Activated CD8-positive, alpha-beta memory T cell treated with anti-CD3 and anti-CD28 coated beads, Interleukin-2, amount 50 U/mL, for 48 hours (primary cell): ENCODE measurements at places on chromosomes 3 and 15.

GRCh38 chr3:72722930-72723726 is 125.1 kb downstream of the SHQ1 start:
- DNase-seq, result no peak

GRCh38 chr3:14154895-14155440 is 23.4 kb downstream of the XPC start:
- no peak for DNase-seq

GRCh38 chr15:35741881-35742280 is 195.9 kb upstream of the DPH6 start:
- DNase-seq, result no peak

DNA sequence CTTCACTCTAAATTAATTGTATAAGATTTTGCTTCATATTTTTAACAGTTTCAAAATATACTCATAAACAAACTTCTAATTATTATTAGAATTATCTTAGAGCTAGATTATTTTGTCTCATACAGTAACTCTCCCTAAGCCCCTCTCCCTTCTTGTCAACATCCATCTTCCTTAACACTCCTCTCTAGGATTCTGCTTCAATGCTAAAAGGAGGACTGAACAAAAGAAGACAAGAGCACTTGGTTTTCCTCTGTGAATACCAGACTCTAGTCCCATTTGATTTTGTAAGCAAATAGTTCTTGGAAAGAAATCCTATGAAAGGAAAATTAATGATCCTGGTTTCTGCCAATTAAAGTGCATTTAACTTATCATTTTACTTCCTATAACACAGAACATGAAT is 91.8 kb downstream of the KCNMB2 start:
- DNase-seq, result no peak

- peak; percentile 81 for DNase-seq
These were observed at the start of gene SHISA5 for GRCh38 chr3:48504051-48504946. SHISA5 (minus strand) TSS chr3:48504174; CDS start chr3:48504094, 80 bp downstream.

DNA sequence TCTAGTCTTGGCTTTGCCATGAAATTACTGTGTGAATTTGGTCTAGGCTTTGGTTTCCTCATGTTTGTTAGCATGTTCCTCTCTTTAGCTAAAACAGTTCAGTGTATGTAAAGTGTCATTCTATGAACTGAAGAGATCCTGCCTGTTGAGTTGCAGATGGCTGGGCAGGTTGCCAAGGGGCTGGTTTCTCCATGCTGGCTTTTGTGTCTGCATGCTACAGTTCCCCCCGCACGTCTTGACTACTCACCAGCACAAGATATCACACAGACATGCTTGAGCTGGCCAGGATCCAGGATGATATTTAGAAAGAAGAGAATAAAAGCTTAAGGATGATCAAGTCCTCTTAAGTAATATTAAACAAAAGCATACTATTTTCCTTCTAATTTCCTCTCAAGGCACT is 90.2 kb downstream of the CERS3 start:
- no peak for DNase-seq

GRCh38 chr3:48130321-48130904 is 57.8 kb downstream of the CDC25A start:
- DNase-seq, result no peak

DNA sequence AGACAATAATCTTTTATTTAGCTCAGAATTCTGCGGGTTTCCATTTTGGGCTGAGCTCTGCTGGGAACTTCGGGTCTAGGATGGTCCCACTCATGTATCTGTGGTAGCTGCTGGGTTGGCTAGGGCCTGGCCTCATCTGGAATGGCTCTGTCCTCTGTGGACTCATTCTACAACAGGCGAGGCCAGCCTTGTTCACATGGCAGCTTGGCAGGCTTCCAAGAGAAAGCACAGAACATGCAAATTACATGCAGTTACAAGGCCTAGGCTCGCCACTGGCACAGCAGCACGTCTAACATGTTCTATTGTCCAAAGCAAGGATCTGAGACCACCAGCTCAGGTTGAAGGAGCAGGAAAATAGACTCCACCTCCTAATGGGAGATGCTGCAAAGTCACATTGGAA is 431.4 kb downstream of the PDCD6IP start:
- DNase-seq, result no peak

- DNase-seq, result no peak
These were observed 32.3 kb downstream of the RFT1 start for GRCh38 chr3:53097887-53098286.

- DNase-seq, result no peak
These were observed 3.2 kb downstream of the TNNC1 start for GRCh38 chr3:52450489-52451236.

- DNase-seq, result no peak
These were observed 15.3 kb upstream of the ARL14 start for GRCh38 chr3:160661660-160662059.

GRCh38 chr3:122991236-122991985 is 36.2 kb downstream of the SEMA5B start:
- no peak for DNase-seq

DNA sequence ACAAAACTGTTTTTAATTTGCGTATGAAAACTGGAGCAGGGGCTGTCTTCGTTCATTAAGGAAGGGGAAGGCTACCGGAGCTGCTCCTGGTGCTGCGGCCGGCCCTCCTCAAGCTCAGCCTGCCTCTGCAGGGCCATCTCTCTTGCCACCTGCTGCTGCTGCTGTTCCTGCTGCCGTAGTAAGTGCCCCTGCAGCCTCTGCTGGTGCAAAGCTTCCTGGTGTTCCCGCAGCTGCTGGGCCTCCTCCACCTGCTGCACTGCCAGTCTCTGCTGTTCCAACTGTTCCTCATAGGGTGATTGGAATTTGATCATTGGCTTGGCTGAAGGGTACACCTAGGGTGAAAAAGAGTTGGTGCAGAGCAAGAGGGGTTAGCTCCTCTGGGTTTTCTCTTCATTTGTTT is 66.0 kb downstream of the GOLIM4 start:
- no peak for DNase-seq

DNA sequence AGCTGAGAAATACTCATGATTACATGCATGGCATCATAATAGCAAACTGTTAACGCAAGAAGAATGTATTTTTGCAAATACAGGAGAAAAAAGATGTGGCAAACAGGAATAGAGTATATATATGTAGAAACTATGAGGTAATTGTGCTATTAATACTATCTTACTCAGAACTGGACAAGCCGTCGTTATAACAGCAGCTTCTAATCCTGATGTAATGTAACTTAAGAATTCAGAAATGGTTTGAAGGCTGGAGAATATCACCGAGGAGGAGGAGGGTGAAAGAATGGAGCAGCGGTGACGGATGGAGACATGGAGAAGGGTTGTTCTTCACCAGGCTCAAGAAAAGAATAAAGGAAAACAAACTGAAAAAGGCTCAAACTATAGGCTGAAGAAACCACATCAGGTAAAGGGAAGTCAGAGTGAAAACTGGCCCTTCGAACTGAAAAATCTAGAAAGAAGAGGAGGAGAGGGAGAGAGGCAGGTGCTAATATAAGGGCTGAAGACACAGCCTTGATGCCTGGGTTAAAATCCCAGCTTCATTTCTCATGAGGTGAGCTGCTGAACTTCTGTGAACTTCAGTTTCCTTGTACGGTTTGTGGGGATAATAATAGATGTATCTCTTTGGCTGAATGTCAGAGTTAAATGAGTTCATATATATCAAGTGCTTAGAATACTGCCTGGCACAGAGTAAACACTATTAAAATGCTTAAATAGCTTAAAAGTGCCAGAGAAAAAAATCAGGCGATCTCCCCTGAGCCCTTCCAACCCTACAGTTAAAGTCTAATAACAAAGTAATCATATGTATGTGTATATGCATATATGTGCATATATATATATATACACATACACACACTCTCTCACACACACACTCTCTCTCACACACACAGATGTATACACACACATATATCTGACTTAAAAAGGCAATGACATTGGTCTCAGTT is 43.9 kb downstream of the GOLIM4 start:
- DNase-seq, result no peak

GRCh38 chr3:427128-427527 is 230.6 kb downstream of the CHL1 start:
- DNase-seq, result no peak

DNA sequence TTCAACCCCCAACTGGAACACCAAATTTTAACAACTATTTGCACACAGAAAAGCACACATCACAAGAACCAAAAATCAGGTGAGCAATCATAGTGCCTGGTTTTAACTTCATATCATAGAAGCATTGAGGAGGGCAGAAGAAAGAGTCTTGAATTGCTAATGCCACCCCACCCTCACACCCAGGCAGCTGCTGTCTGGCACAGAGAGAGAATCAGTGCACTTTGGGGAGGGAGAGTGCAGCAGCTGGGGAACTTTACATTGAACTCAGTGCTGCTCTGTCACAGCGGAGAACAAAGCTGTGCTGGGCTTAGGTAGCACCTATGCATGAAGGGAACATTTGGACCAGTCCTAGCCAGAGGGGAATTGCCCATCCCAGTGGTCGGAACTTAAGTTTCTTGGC is 76.0 kb upstream of the KBTBD8 start:
- DNase-seq, result no peak

- DNase-seq, result no peak
These were observed 166.8 kb downstream of the IL1RAP start for GRCh38 chr3:190680691-190681090.

DNA sequence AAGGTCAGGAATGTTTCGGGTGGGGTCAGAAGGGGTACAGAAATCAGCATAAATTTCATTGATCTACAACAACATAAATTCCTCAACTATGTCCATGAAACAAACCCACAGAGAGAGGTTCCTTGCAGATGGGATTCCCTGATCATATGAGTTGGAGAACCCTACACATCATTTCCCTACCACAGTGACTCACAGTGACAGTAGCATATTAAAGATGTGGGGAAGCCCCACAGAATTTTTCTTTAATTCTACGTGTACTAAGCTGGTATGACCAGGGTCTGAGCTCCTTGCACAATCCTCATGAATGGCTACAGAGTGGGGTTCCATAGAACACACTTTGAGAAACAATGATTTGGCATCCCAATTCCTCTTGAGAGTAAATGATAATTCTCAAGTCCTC is 116.9 kb upstream of the RAD18 start:
- no peak for DNase-seq

DNA sequence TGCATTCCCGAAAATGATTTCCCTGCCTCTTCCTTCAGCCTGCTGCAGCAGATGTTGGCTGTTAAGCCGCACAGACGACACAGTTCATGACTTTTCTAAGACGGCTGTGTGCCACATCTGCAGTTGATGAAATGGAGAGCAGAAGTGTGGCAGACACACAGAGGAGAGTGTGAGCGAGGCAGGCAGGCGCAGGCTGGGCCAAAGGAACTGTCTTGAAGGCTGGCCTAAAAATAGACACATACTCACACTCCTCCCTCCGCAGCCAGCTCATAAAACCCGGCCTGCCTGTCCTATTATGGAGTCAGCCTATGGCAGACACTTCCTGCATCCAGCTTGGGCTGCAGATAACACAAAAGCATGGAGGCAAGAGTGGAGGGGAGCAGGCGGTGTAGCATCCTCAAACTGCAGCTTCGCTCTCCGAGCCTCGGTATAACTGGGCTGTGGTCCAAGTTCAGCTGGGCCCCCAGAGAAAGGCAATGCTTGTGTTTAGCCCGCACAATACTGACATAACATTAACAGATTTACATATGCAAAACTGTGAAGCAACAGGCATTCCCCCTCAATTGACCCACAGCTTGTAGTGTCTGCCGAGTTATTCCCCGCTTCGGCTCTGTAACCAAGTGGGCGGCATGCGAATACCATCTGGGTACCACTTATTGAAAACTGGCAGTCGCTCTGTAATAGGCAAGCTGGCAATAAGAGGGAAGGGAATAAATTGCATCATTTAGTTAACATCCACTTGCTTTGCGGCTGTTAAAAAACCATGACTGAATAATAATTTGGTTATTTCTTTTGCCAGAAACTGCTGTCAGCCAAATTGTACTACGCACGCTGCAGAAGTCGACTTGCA is 40.8 kb downstream of the FOXP1 start:
- DNase-seq, result no peak

- no peak for DNase-seq
These were observed 195.3 kb downstream of the ITPR1 start for GRCh38 chr3:4688411-4688810.

- no peak for DNase-seq
These were observed 52.9 kb upstream of the WNT7A start for GRCh38 chr3:13932578-13933295.

DNA sequence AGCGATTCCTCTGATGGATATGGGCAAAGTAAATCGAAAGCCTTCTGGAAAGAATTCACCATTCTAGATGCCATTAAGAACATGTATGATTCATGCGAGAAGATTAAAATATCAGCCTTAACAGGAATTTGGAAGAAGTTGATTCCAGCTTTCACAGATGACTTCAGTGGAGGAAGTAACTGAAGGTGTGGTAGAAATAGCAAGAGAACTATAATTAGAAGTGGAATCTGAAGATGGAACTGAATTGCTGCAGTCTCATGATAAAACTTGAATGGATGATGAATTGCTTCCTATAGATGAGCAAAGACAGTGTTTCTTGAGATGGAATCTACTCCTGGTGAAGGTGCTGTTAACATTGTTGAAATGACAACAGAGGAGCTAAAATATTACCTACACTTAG is 30.1 kb upstream of the TBC1D23 start:
- no peak for DNase-seq
